ENCODE measurements at places on chromosomes 3 and 15.
A peak's percentile ranks its signal among the peaks of the same experiment; 100 is the strongest.

DNA sequence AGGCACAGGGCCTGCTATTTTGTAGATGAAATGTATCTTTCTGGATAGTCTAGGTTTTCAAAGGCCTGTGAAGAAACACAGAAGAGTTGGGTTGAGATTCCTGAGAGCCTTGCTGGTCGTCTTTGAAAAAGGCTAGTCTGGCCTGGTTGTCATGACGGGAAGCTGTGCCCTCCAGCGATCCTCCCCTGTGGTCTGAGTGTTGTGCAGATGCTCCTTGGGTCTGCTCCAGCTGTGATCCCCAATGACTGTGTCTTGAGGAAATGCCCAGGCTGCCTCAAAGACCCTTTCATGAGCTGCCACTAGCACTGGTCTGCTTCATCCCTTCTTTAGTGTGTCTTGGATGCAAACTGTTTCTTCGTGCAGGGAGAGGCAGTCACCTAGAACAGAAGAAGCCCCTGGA, 111.0 kb upstream of the SYNPR start:
- DNase-seq = no peak

DNA sequence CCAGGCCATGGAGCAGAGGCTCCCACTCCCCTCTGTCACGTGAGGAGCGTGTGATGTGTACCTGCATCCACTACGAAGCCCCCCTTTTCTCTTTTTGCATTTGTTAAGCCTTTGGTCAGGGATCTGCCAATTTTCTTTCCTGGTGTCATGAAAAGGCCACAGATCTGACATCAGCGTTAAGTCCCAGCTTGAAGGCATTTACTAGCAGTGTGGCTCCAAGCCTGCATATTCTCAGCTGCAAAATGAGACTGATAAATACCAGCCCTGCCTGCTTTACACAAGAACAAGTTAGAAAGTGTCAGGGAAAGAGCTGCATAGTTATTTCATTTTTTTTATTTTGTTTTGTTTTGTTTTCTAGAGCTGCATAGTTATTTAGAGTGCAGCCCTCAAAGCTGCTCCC, 2.3 kb upstream of the ANKRD63 start:
- DNase-seq = no peak

- DNase-seq = no peak
These were observed 92.8 kb downstream of the GOLIM4 start for GRCh38 chr3:168002786-168003368.

- DNase-seq = peak; percentile 46
These were observed 30.0 kb upstream of the NR2E3 start for GRCh38 chr15:71780115-71780976.

- DNase-seq = peak; percentile 68
These were observed 224.8 kb upstream of the IL12A start for GRCh38 chr3:159763602-159764489.

GRCh38 chr3:116393199-116393598, 52.1 kb downstream of the LSAMP start:
- DNase-seq = no peak

DNA sequence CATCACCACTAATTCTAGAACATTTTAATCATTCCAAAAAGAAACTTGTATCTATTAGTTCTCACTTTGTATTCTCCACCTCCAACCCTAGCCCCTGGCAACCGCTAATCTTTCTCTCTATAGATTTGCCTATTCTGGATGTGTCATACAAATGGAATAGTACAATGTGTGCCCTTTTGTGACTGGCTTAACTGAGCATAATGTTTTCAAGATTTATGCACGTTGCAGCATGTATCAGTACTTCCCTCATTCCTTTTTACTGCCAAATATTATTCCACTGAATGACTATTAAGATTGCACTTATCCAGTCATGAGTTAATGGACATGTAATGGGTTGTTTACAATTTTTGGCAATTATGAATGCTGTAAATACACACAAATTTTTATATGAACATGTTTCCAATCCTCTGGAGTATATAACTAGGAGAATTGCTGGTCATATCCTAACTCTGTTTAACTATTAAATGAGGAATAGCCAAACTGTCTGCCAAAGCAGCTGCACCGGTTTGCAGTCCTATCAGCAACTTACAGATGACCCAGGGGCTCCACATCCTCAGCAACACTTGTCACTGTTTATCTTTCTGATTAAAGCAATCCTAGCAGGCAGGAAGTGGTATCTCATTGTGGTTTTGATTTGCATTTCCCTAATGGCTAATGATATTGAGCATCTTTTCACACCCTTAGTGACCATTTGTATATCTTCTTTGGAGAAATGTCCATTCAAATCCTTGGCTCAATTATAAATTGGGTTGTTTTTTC, 42.9 kb downstream of the DCUN1D1 start:
- DNase-seq = no peak

DNA sequence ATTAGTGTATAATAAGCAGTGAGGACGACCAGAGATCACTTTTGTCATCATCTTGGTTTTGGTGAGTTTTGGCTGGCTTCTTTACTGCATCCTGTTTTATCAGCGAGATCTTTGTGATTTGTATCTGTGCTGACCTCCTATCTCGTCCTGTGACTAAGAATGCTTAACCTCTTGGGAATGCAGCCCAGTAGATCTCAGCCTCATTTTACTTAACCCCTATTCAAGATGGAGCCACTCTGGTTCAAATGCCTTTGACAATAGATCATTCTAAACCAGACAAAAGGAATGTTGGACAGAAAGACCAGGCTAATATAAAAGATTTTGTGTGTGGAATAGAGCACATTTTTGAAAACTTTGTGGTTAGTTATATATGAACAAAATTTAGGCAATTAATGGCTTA, 618.5 kb upstream of the BCHE start:
- no peak for DNase-seq

DNA sequence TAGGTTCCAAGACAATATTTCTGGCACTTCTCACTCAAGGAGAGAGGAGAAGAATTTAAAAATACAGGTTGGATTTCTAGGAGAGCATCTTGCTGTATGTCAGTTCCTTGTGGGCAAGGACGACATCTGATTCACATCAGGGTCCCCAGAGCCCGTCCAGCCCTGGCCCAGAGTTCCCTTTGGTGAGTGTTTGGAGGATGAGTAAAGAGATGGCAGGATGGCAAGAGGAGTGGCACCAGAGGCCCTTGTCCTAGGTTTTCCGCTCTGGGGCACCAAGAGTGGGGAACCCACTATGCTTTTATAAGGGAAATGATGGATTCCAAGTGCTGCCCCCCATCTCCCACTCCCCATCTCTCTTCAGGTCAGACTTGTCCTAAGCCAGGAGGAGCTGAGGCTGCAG, 181.8 kb downstream of the TBC1D2B start:
- DNase-seq = no peak

DNA sequence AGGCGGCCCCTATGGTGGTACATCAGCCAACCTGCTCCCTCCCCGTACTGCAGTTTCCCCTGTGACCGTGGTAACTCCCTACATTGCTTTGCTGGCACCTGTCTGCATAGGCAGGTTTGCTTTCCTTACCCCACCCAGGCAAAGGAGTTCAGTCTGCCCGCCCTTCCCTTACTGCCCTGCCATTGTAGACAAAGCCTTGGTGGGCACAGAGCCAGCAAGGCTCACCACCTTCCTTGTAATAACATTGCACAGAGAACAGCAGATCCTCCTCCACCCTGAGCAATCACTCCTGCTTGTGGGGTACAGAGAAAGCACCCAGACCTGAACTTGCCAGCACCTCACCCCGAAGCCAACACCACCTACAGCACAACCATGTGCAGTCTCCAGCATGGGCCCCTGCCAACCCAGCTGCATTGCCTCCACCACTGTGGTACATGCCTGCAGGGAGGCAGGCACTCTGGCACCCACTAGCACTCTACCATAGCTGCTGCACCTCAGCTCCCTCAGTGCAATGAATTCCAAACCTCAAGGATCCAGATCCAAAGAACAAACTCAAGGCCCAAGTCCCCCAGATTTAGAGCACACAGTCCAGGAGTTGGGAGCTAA, 192.7 kb upstream of the KCNMB2 start:
- DNase-seq = no peak

DNA sequence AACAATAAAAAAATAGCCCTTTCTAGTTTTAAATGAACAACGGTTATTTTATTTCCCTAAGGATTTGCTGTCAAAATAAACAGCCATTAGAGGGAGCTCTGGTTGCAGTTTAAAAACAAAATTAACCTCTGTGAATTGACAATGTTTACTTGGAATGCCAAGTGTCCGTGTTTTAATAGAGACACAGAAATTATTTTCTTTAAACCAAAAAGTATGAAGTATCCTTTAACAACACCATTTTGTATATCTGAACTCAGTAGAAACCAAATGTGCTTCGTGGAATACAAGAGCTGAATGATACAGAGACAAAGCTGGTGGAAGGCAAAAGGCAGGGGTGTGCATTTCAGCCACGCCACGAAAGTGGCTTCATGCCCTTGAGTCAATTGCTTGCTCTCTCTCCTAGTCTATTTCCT, 74.4 kb downstream of the MOBP start:
- no peak for DNase-seq

DNA sequence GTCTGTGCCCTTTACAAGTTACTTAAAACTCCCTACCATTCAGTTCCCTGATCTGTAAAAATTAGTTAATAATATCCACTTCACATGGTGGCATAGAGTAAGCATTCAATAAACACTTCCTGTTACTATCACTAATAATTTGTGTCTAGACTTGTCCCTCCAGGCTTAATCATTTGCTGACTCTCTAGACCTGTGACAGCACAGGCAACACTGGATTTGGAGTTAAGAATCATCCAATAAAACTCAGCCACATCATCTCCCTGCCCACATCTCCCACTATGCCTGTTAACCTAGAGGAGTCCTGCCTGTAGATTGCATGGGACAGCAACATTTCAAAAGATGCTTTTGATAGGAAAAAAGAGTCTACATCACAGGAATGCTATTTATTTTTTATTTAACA, 564.6 kb downstream of the MFSD1 start:
- DNase-seq = no peak

GRCh38 chr15:90665288-90666134, 51.6 kb upstream of the BLM start:
- peak; percentile 74 for DNase-seq

DNA sequence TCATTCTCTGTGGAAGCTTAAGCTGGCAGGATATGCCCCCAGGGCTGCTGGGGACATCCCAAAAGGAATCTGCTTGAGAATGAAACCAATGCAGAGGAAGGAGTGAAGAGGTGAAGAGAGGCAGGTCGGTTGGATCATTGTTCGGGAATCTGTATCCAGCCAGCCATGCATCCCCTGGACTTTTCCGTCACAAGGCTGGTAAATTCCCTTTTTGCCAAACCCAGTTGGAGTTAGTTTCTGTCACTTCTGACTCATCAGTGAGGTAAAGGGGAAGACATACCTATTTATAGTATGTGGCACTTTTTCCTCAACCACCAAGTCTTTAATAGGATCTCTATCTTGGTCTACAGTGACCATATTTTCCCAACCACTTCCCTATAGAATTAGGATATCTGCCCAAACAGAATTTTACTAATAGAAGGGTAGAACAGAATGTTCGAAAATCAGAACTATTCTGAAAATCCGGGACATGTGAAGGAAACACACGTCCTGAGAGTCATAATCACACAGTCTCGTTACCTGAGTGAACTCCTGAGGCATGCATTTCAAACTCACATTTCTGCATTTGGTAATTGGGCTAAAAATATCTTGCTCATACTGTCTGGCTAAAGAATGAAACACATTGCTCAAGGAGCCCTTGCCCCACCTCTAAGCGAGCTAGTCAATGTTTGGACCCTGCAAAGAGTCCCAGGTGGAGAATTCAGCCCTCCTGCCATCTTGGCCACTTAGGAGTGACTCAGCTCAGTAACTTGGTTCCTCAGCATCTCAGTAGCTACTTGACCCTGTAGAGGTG, 289.7 kb upstream of the ADAMTS9 start:
- DNase-seq = no peak

DNA sequence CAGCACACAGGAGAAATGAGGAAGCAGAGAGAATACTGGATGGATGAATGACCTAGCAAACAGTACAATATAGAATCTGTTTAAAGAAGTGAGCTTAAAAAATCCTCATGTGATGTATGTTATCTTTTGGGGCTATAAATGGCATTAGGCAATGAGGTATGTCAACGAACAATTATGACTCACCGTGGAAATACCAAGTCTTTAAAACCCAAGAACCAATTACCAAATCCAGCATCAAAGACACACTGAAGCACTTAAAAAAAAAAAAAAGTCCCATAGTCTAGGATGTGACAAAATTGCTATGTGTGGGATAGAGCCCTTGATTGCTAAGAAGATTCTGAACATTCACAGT, 36.3 kb upstream of the HERC1 start:
- DNase-seq = no peak

DNA sequence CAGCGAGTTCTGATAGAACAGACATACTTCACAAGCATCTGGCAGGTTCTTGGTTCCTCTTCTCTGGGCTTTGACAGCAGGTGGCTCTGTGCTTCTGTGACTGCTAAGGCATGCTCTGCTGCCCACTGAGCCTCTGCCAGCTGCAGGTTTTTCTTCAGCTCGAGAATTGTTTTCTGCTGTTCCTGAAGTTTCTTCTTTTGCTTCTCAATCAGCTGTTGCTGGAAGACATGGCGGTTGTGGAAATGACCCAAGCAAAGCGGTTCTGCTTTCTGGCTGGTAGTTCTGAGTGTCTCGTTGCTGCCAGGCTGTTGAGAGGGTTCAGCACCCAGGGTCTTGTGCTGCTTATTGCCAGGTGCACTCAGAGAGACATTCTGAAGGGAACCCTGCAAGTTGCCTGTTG, 50.8 kb downstream of the CCDC191 start:
- DNase-seq = no peak

DNA sequence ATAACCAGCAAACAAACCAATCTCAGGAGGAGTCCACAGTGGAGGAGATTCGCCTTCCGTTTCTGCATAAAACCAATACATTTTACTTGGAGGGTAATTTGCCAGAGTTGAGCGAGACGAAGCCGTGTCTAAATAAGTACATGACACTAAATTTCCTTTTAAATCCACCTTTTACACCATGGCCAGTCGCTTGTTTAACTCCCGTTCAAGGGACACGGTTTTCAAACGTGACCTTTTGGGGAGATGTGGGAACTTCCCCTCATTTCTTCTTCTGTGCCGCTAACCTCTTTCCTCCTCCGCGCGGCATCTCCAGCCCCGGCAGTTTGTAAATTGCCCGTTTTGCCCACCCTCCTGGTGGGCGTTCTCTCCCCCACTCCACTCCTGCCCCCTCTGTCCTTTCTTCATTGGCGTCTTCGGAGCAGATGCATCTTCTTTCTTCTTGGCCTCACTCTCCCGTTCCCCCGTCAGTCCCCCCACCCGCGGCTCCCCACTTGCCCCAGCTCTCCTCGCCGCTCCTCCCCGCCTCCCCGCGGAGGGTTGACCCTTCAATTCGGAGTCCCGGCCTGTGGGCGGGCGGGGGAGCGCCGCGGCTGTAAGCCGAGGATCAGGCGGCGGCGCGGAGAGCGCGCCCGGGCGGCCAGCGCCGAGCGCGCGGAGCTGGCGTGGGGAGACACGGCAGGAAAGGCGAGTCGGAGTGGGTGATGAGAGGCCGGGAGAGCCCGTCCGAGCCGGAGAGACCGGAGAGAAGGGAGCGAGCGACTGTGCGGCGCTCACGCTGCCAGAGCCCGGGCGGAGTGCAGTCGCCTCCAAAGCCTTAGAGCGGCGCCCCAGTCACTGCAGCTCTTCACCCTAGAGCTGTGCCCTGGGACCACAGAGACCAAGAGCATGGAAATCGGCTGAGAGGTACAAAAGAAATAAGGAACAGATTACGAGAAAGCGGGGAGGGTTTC, at the start of gene NLGN1:
TSS of gene NLGN1 (plus strand) at position 584 of the 950 bp plus-strand sequence.
- DNase-seq = peak; percentile 6

- no peak for DNase-seq
These were observed 15.4 kb downstream of the ZSCAN2 start for GRCh38 chr15:84616235-84616634.

- no peak for DNase-seq
These were observed 2.7 kb upstream of the PCNP start for GRCh38 chr3:101571028-101571895.

GRCh38 chr3:105834768-105835167, 34.0 kb downstream of the CBLB start:
- no peak for DNase-seq

All from activated CD8-positive, alpha-beta T cell treated with anti-CD3 and anti-CD28 coated beads for 36 hours (primary cell).